ENCODE measurements at places on chromosomes 2 and 18. TPM values are rescaled to one million over a fixed set of nuclear protein-coding genes. Genes with fewer than 3 reads are reported as not detected.

Gene YES1
- 46.0 TPM for total RNA-seq

Gene SGPP2
- 44.8 TPM for total RNA-seq

Gene YWHAQ
- 250 TPM for total RNA-seq

Gene ZNF236
- 20.8 TPM for total RNA-seq

Gene RAD51AP2
- not detected for total RNA-seq

Gene CD8B2
- total RNA-seq = 0.09 TPM

Gene ANTXR1
- 142 TPM for total RNA-seq

Gene RAX
- not detected for total RNA-seq

Gene ANKRD30B
- not detected for total RNA-seq

Gene TRIB2
- total RNA-seq = 29.1 TPM

Gene HOXD3
- 3.2 TPM for total RNA-seq

Gene ALK
- total RNA-seq = 0.20 TPM

Gene NT5DC4
- 0.12 TPM for total RNA-seq

Gene MC2R
- not detected for total RNA-seq

Gene CRACDL
- total RNA-seq = 18.4 TPM

Gene MRPL30
- 19.7 TPM for total RNA-seq

Gene TRIM43B
- not detected for total RNA-seq

Gene CPLX4
- total RNA-seq = not detected

Gene ZNF516
- total RNA-seq = 48.5 TPM

Gene ATOH8
- 9.0 TPM for total RNA-seq

Gene NRP2
- total RNA-seq = 146 TPM

Gene EGR4
- total RNA-seq = not detected

Gene MPPE1
- total RNA-seq = 56.7 TPM

Gene PLCD4
- total RNA-seq = 0.49 TPM

Gene ZSWIM2
- total RNA-seq = not detected

Gene ABHD1
- 0.37 TPM for total RNA-seq

Gene RAB6C
- 0.23 TPM for total RNA-seq

Gene TFCP2L1
- total RNA-seq = 73.0 TPM

Gene CRYBA2
- not detected for total RNA-seq

Gene BOLL
- total RNA-seq = not detected

Gene ABCG5
- total RNA-seq = 3.1 TPM

Gene EN1
- total RNA-seq = not detected

Gene SCYGR8
- not detected for total RNA-seq

Gene C2orf80
- total RNA-seq = not detected

Gene HOXD11
- total RNA-seq = not detected

Gene FN1
- total RNA-seq = 157 TPM

Gene CCDC121
- 4.7 TPM for total RNA-seq

Gene CCDC85A
- 1.8 TPM for total RNA-seq

Gene WDR75
- total RNA-seq = 18.8 TPM

Gene LPIN1
- 51.1 TPM for total RNA-seq

Gene PCARE
- total RNA-seq = not detected

Gene NXPH2
- total RNA-seq = not detected

Gene NOP58
- 30.8 TPM for total RNA-seq

Gene LYG2
- not detected for total RNA-seq

Gene BMP10
- not detected for total RNA-seq

Gene YPEL5
- 133 TPM for total RNA-seq

Gene PRSS56
- not detected for total RNA-seq

Gene MC4R
- not detected for total RNA-seq

Gene UPP2
- total RNA-seq = not detected

All from mucosa of gallbladder (tissue), 1 donor.